Activated naive CD4-positive, alpha-beta T cell treated with Interleukin-2 at 50 U/mL for 16 hours (primary cell): ENCODE measurements at places on chromosomes 4 and X.

- DNase-seq: no peak
Observed at GRCh38 chr4:185357211-185357610, 38.5 kb downstream of the LRP2BP start.

- no peak for DNase-seq
Observed at GRCh38 chr4:147328756-147329446, 152.0 kb upstream of the EDNRA start.

GRCh38 chr4:73181231-73181630, 77.4 kb downstream of the ANKRD17 start:
- no peak for DNase-seq

GRCh38 chr4:185912779-185913178, 100.8 kb upstream of the SORBS2 start:
- no peak for DNase-seq

GRCh38 chr4:163768014-163768413, 273.5 kb downstream of the TMA16 start:
- DNase-seq: no peak

DNA sequence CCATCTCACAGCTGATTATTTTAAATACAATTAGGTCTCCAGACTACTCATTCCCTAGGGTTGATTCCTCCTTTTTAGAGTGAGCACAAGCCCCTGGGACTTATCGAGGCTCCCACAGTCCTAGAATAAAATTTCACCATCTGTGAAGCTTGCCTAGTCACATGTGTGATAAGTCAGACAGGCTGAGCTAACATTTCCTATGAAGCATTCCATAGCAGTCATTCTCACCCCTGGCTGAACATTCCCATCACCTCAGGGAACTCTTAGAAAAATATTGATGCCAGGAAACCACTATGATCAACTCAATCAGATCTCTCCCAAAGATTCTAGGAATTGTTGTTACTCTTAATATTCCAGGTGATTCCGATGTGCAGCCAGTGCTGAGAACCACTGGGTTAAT, 37.7 kb downstream of the ARHGEF9 start:
- DNase-seq: no peak

GRCh38 chrX:110181459-110182137, 136.3 kb downstream of the AMMECR1 start:
- DNase-seq: no peak

- DNase-seq: no peak
Observed at GRCh38 chrX:49876750-49877149, 2.5 kb upstream of the USP27X start.

DNA sequence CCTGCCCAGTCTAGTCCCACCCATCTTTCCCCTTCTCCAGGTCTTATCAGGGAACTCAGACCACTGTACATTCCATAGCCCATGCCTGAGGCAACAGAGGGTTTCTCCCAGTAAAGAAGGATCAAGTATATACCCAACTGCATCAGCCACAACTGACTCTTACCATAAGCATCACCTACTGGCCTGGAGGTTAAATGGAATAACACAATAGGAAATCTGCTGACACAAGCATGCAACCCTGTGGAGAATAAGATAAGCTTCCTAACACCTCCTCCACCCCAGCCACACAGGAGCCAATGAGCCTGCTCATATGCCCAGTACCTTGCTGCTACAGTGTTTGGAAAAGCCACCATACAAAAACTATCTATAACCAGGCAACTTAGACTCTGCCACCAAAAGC, 34.6 kb upstream of the PLK4 start:
- DNase-seq: no peak

DNA sequence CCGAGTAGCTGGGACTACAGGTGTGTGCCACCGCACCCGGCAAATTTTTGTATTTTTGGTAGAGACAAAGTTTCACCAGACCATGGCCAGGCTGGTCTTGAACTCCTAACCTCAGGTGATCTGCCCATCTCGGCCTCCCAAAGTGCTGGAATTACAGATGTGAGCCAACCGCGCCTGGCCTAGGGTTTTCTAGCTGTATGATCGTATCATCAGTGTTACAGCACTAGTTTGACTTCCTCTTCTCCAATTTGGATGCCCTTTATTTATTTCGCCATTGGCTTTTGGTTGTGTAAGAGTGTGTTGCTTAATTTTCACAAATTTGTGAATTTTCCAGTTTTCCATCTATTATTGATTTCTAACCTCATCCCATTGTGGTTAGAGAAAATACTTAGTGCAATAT, 5.2 kb downstream of the TKTL1 start:
- no peak for DNase-seq

DNA sequence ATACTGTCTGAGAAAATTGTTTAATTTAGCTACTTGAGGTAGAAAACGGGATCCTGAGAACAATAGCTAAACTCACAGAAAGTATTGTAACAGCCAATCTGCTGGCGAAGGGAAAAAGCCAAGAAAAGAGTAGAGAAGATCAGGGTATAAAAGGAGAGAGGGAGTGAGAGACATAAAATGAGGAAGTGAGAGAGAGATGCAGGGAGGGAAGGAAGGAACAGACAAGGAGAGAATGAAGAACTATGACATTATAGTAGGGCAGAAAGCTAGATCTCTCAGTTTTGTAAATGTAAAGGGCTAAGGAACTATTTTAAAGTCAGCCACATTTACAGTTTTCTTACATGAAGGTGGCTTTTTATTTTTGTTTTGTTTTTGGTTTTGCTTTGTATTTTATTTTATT, 1.6 kb upstream of the GIMD1 start:
- no peak for DNase-seq

DNA sequence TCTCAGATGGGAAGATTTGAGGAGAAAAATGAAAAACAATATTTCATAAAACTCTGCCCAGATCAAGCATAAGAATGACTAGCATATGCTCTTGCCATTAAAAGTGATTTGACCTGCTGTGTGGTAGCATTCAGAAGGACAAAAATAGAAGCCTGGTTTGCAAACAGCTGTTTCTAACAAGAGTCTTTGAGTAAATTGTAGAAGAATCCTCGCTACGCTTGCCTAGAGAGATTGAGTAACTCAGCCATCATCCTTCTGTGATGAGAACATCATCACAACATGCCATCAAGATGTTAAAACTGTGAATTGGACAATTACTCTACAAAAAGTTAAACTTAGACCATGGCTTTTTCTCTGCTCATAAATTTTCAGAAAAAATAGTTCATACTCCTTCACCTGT, 168.9 kb upstream of the PUDP start:
- DNase-seq: no peak

DNA sequence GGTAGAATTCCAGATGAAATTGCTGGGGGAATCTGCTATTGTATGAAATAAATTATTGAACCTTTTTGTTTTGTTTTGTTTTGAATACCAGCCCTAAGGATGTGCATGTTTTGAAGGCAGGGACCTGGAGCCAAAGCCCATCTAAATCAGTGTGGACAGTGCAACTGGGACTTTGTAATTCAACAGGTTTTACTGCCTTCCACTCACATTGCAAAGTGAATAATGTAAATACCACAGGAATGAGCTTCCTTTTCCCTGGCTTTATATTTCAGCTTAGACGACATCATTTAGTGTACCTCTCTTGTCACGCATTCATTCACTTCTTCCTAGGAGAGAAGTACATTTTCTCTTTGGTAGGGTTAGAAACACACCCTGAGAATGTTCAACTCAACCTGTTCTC, 795.0 kb downstream of the CENPC start:
- DNase-seq: no peak

DNA sequence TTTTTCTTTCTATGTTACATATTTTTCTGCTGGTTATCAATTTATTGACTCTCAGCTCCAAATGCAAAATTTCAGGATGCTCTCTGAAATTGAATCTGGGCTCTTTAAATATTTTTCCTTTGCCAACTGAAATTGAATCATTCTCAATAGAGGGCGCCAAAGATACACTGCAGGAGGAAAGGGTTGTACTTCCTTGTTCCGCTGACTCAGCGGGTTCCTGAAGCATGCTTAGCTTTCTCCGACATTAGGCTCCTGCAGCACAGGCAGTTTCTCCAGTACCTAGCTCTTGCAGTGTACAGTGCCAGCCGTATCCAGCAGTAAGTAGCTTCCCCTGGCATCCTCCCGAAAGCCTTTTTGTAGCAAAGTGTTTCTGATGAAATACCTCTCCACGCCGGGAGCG, 28.8 kb upstream of the CFAP47 start:
- no peak for DNase-seq

GRCh38 chr4:1362046-1362445, 15.0 kb downstream of the UVSSA start:
- DNase-seq: no peak

DNA sequence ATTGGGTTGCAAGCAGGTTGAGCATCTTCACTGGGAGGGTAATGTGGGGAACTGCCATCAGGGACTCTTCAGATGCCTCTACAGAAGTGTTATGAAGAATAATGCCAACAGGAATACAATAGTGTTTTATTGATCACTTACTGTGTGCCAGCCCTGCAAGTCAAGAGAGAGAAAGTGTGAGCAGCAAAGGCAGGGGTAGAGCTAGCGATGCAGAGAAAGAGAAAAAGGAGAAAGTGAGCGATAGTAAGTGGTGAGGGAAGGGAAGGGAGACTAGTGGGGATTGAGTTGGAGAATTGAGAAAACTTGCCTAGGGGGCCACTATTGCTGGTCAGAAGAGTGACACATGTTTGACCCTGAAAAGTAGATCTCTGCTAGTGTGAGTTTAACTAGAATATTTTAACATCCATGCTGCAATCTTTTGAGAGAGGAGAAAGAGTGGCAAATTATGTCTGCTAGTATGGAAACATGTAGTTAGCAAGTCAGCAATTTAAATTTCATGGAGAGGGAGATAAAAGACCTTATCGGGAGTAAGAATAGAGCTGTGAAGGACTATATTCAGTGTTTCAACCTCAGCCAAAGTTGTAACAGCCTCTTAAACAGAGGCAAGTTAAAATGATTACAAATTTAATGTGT, 12.2 kb downstream of the AFF1 start:
- no peak for DNase-seq

- no peak for DNase-seq
Observed at GRCh38 chrX:39749135-39749534, 348.6 kb downstream of the BCOR start.

DNA sequence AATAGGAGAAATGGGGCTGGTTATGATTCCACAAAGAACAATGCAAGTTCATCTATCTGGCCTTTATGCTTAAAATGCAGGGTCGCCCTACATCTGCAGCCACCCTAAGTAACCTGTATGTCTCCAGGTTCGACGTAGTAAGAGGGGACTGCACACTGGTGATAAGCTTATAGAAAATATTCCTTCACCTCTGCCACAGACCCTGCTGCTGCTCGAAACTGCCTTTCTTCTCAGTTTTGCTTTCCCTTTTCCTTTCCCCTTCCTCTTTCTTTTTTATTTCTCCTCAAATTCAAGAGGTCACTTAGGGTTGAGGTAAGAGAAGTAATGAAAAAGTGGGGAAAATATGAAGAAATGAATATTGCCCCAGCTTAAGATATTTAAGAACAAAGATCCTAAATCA, 123.5 kb downstream of the DCHS2 start:
- DNase-seq: no peak

DNA sequence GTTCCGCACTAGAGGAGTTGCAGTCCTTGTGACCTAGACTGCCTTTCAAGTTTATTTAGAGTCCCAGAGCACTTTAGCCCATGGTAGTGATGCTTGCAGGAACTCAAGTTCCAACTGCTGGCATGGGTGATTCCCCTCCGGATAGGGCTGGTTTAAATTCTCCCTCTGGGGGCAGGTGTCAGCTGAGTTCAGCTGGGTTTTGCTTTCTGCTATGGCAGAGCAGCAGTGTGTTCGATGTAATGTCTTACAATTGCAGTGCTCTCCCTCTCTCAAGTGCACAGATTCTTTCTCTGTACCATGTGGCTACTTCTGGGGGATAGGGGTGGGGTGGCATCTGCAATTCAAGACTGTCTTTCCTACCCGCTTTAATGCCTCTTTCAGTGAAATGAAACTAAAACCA, 164.8 kb upstream of the ZIC3 start:
- no peak for DNase-seq

GRCh38 chrX:140949233-140949632, 53.2 kb upstream of the SPANXB1 start:
- DNase-seq: no peak

DNA sequence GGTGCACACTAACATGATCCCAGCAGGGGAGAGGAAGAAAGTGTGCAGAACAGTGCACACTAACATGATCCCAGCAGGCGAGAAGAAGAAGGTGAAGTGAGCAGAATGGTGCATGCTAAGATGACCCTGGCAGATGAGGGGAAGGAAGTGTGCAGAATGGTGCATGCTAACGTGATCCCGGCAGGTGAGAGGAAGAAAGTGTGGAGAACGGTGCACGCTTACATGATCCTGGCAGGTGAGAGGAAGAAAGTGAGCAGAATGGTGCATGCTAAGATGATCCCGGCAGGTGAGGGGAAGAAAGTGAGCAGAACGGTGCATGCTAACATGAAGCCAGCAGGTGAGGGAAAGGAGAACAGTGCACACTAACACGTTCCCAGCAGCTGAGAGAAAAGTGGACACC, 83.7 kb downstream of the ACOX3 start:
- no peak for DNase-seq

GRCh38 chrX:97524340-97524739, 640.6 kb downstream of the RPA4 start:
- DNase-seq: no peak

- no peak for DNase-seq
Observed at GRCh38 chrX:39779952-39780783, 317.6 kb downstream of the BCOR start.

DNA sequence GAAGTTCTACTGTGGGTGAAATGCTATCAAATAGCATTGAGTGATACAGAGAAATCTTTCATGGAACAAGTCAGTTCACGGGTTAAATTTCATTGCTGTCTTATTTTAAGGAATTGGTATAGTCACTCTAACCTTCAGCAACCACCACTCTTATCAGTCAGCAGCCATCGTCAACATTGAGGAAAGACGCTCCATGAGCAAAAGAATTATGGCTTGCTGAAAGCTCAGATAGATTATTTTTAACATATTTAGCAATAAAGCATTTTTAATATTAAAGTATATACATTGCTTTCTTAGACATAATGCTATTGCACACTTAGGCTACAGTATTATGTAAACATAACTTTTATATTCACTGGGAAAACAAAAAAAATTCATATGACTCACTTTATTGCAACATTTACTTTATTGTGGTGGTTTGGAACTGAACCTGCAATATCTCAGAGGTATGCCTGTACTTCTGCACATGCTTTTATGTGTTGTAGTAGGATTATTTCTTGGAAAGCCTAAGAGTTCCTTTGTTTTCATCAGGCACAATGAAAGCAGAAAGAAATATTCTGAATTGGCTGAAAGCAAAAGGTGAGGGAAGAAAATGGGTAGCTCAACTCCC, 586.7 kb downstream of the GBA3 start:
- DNase-seq: no peak

GRCh38 chr4:169253904-169254303, 16.9 kb downstream of the SH3RF1 start:
- DNase-seq: no peak

DNA sequence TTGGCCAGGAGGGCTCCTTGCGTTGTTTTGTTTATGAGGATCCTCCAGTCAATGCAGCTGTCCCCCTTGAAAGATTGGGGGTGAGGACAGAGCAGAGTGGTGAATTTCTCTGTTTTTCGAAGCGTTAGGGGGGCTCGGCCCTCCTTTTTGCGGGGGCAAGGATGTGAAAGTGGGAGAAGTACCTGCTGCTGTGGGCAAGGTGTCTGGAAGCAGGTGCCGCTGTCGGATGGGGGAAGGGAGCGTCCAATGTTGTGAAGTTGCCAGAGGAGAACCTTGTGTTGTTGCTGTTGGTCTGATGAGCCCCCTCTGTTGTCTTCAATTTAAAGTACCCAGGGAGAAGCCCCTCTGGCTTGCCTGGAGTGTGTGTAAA, 613 bp downstream of the GLRB start:
- DNase-seq: no peak
